Stimulated activated CD4-positive, alpha-beta T cell treated with anti-CD3 and anti-CD28 coated beads, Interleukin-2, amount 100 ng/mL, for 4 hours (primary cell): ENCODE measurements at places on chromosomes 12 and 14.

GRCh38 chr12:1800401-1801302 lies 19.7 kb upstream of the LRTM2 start:
- DNase-seq: no peak

GRCh38 chr12:51975196-51975595 lies 23.7 kb downstream of the ACVR1B start:
- no peak for DNase-seq

- no peak for DNase-seq
Observed at GRCh38 chr12:124679533-124680371, 112.3 kb upstream of the NCOR2 start.

DNA sequence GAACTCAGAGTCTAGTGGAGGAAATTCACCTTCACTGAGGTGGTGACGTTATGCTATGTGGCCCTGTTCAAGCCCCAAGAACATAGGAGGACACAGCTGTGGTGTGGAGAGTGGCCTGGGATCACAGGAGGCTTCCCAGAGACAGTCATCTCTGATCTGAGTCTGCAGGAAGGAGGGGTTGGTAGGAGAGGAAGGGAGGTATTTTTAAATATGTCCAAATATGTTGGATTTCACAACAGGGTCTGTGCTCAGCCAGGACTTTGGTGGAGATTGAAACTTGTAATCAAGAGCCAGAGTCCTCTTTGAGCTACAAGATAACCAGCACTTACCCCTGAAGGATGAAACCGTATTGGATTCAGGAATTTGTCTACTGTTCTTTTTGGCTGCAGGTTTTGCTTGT lies 26.4 kb upstream of the MED13L start:
- DNase-seq: no peak

DNA sequence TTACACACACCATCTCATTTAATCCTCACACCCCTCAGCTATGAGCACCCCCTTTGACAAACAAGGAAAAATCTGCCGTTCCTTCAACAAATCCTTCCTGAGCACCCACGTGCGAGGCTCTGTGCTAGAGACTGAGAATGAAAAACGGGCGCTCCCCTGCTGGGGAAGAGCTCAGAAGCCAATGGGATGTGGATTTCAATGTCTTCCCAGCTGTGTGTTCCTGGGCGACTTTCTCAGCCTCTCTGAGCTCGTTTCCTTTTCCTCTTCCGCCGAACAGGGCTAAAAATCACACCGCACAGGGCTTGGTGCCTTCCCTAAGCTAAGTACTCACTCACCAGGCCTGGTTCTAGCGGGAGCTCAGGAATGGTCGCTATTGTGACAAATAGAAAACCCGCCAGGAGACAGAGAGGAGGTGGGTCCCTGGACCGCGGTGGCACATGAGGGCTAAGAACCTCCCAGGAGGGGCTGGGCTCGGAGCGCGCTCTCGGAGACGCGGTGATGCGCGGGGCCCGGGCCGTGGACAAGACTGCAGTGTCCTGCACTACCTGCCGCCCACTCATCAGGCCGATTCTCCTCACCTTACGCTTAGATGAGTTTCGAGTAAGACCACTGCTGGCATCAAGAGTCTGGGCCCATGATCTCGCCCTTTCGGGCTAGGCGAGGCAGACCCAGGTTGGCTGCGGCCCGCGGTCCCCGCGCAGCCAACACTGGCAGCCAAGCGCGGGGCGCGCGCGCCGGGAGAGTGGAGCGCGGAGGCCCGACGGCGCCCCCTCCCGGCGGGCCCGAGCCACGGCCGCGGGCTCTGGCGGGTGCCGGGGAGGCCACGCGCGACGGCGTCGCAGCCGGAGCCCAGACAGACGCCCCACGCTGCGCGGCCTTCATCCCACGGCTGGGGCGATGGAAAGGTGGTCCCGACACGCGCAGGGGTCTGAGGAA lies 17.0 kb downstream of the ZDHHC22 start:
- peak; percentile 43 for DNase-seq

GRCh38 chr12:76138656-76139055 lies 54.2 kb upstream of the NAP1L1 start:
- DNase-seq: no peak
